ENCODE measurements at places on chromosomes 1 and 21.

DNA sequence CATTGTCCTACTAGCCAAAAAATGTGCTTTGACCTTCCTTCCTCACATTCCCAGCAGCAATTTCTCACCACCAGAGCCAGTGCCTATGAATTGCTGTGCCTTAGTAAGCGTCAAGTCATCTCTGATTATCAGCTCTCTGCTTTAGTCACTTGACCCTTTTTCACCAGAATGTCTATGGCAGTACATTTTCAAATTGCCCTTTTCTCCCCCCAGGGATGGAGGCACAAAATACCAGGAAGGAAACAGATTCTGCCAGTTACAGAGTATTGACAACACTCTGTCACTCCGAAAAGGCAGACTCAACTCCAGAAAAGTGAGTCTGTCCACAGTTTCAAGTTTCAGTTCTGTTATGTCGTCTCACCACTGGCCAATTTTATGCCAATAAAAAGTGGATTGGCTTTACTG, 167.4 kb downstream of the TNFSF18 start:
- no peak for DNase-seq

GRCh38 chr21:33971492-33972013, 55.9 kb upstream of the ATP5PO start:
- DNase-seq, result no peak

DNA sequence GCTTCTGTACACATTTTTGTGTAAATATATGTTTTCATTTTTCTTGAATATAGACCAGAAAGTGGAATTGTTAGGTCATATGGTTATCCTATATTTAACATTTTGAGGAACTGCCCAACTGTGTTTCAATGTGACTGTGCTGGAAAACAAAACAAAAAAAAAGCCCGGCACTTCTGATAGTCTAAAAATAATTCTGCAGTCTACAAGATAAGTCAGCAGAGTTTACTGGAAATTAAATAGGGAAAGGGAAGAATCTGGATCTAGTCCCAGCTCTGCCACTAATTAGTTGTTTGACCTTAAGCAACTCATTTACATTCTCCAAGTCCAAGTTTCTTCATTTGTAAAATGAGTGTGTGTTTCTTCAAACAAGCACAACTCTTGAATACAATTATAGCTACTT, 869.1 kb upstream of the B3GALT2 start:
- DNase-seq, result no peak

DNA sequence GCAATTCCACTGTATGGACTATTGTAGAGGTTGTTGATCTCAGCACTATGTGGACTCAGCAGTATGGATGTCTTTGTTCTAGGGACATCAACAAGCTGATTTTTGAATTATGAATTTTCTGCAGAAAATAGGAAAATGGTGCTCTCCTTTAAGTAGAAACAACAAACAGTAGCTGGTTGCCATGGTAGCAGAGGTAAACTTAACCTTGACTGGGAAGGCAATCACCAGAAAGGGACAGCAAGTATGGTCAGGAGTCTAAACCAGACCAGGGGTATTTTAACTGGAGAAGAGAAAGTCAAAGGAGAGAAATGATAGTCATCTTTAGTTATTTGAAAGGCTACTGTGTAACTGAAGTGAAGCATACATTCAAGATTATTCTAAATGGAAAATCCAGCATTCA, 22.3 kb downstream of the WLS start:
- DNase-seq, result no peak

- DNase-seq, result no peak
Measured at GRCh38 chr1:221718381-221719277, 23.3 kb downstream of the DUSP10 start.

- DNase-seq, result no peak
Measured at GRCh38 chr21:36815284-36815683, 116.4 kb downstream of the SIM2 start.

DNA sequence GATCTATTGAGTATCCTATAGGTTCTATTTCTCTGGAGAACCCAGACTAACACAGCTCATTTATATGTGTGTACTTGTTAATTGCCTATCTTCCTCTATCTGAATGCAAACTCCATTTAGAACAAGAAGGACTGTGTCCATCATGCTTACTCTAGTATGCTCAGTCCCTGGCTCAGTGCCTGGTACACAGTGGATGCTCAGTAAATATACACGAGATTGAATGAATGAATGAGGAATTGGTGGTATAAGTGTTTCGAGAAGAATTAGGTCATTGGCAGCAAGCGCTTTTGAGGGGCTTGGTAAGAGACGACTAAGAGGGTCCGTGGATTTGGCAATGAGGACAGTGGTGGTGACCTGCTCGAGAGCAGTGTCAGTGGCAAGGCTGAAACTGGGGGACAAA, 112.5 kb downstream of the CSMD2 start:
- no peak for DNase-seq

- no peak for DNase-seq
Measured at GRCh38 chr1:209224886-209225285, 358.6 kb upstream of the CAMK1G start.

DNA sequence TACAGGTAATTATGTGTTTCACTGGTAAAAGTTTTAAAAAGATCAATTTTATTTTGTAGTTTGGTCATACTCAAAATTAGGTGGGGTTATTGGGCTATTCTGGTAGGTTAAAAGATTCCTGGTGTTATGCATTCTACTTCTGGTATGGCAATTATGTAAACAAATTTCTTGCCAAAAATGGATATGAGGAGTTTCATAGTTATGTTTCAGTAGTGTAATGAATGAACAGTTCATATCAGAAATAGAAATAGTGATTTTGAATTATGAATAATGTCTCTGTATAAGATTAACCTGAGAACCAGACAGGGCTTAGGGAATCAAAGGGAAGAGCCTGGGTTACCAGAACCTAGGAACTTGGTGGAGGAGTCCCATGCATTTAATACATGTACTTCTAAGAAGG, 15.9 kb downstream of the ATF6 start:
- no peak for DNase-seq
